ENCODE measurements at places on chromosomes 13 and 19.

DNA sequence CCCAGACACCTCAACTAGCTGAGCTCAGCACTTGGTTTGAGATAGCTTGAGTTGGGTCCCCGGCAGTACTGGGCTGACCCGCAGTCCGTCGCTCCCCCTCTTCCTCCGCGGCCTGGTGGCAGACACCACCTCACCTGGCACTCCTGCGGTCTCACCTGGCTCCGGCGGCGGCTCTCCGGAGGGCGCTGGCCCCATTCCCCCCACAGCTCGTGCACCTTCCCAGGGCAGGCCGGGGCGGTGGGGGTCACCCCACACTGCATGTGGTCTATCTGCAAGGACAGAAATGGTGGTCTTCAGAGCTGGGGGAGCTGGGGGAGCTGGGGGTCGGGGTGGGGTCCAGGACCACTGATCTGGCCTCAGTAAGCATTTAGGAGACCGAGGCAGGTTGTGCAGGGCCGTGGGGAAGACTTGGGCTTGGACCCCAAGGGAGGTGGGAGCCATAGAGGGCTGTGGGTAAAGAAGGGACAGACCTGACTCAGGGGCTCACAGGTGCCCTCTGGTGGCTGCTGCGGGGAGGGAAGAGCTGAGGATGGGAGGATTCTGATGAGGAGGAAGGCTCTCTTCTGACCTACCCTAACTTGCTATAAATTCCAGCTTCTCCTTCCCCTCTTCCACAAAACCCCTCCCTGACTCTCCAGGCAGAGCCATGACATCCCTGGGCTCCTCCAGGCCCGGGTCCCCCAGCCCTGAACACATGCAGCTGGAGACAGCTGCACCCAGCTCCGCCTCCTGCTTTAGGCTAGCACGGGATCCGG lies 6.7 kb upstream of the PLIN4 start:
- DNase-seq, result peak; percentile 43

DNA sequence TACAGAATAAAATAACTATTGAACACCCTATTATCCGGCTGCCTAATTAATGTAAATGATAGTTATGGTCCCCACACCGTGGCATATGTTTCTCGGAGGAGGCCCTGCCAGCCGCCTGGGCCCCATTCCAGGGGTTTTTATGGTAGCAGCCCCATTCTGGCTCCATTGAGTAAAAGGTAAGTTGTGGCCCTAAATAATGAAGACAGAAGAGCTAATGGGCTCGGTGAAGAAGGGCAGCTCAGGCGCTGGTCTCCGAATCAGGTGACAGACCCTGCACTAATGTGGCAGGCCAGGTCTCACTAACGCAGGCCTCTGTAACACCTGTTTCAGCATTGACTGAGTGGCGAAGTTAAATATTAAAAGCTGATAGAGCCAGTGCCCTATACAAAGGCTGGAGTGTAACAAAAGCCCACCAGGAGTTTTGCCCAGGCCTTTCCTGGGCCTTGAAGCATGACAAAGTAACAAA lies 19.1 kb downstream of the POP4 start:
- no peak for DNase-seq

DNA sequence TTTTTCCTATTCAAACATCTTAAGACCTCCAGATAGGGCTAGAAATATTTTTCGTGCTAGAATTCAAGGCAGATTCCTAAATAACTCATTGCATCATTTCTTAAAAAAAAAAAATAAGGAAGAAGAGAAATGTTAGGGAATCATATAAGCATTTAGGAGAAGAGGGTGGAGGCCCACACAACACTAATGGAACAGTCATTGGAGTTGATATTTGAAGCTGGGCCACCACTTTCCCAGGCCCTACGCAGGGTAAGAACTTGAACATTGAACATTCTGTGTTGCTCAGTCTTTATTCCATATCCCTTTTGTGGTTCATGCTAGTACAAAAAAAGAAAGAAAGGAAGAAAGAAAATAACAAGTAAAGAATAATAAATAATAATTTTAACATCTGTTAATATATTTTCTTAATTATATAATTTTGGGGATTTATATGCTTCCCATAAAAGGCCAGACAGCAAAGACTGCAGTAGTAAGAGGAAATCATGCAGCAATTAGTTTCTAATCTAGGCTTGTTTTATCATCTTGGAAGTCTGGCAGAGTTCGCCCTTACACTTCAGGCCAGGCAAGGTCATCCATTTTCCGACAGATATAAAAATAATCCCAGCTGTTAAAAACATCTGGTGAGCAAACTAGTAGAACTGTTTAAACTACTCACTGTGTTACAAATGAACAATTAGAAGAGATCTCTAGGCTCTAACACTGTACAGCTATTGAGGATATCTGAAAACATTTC lies 127.7 kb downstream of the FRY start:
- no peak for DNase-seq

DNA sequence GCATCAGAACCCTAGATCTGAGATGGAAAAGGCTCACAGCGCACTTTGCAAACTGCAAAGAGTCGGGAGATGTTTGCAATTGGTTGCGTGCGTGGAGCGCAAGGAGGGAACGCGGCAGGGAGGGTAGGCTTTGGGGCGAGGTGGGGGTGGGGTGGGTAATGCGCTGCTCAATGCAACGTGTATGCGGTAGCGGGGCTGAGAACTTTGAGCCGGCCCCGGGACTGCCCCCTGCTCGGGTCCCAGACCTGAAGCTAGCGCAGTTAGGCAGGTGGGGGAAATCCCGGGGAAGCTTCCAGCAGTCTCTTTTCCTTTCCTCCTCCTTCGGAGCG lies 971 bp downstream of the FOSB start:
- DNase-seq, result peak; percentile 60

Measured in CD8-positive, alpha-beta memory T cell (primary cell).